Hematopoietic multipotent progenitor cell treated with erythropoietin and hydrocortisone succinate and interleukin-3 and kit ligand, for 6 days (in vitro differentiated cells): ENCODE measurements at places on chromosomes 11 and 22.

- peak; percentile 85 for DNase-seq
These were observed 4.8 kb downstream of the TRIM3 start for GRCh38 chr11:6468712-6469495.

GRCh38 chr11:11657218-11657955, 35.6 kb upstream of the GALNT18 start:
- no peak for DNase-seq

GRCh38 chr11:94722735-94723134, 45.4 kb upstream of the AMOTL1 start:
- DNase-seq = no peak

- DNase-seq = no peak
These were observed 3.0 kb upstream of the CEND1 start for GRCh38 chr11:792873-793272.

- peak; percentile 30 for DNase-seq
These were observed 264.0 kb downstream of the ETS1 start for GRCh38 chr11:128323381-128323780.

DNA sequence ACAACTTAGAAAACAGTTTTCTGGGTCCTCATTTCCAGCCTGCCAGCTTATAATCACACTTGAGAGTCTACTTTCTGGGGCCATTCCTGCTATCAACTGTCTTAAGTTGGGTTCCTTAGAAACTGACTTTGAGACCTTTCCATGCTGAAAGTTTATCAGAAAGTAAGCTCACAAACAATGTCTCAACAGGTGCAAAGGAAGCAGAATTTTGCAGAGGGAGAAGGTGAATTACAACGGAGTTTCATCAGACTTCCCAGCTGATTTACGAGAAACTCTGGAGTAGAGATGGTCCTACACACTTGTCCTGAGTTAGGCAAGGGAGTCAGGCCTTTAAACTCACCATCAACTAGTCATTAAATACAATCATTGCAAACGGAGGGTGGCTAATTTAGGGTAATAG, 4.7 kb upstream of the OR52I2 start:
- DNase-seq = no peak

- peak; percentile 16 for DNase-seq
These were observed 17.0 kb upstream of the FAM181B start for GRCh38 chr11:82750643-82751139.

- peak; percentile 75 for DNase-seq
These were observed 11.7 kb upstream of the GLYATL1 start for GRCh38 chr11:58927393-58928106.

- DNase-seq = no peak
These were observed 154.2 kb upstream of the TTC12 start for GRCh38 chr11:113159988-113160807.

DNA sequence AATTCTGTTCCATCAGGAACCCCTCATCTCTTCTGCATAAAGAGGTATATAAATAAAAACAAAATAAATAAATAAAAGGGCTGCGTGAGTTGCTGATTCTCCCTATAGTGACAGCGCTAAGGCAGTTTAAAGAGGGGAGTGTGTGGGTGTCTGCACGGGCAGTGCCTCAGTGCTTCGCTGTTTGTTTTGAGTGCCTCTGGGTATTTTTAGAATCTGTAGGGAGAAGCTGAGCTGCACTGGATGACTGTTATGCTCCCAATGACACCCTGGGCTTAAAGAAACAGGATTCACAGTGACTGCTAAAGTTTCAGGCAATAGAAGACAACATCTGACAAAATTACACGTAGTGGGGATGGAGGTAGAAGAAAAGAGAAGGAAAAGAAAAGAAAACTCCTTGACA, 38.8 kb downstream of the SLC1A2 start:
- DNase-seq = no peak

DNA sequence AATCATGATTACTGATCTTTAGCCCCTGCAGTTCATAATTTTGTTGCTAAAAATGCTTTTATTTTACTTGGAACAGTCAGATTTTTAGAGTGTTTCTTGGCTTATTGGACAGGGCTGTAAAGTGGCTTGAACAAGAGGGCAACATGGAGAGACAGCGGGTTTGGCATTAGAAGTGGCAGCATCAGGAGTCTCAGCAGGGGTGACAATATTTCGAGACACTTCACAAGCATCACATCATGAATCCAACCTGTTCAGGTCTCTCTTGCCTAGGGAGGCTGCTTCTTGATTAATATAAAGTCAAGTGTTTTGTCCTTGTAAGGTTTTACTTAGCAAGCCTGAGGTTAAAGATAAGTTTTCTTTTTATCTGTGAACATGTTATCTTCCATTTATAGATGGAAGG, 2249.5 kb downstream of the LRRC4C start:
- no peak for DNase-seq

- no peak for DNase-seq
These were observed 34.9 kb downstream of the CADM1 start for GRCh38 chr11:115469361-115469760.

GRCh38 chr22:25282671-25283561, 63.5 kb downstream of the CRYBB2 start:
- DNase-seq = peak; percentile 5

GRCh38 chr11:113147249-113147648, 167.1 kb upstream of the TTC12 start:
- DNase-seq = no peak

DNA sequence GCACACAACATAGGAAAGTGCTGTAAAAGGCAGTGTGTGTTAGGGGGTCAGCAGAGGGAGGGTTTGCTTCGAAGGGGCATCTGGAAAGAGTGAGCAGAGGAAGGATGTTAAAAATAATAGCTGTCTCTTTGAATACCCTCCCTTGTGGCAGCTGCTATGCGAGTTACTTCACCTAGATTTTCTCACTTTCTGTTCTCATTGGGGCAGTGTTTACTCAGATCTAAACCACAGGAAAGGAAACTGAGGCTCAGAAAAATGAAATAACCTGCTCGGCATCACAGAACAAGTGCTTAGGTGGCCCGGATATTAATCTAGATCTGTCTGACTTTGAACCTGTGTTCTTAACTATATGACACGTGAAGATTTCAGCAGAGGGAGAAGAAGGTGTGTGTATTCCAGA, 125.3 kb downstream of the C11orf91 start:
- no peak for DNase-seq

DNA sequence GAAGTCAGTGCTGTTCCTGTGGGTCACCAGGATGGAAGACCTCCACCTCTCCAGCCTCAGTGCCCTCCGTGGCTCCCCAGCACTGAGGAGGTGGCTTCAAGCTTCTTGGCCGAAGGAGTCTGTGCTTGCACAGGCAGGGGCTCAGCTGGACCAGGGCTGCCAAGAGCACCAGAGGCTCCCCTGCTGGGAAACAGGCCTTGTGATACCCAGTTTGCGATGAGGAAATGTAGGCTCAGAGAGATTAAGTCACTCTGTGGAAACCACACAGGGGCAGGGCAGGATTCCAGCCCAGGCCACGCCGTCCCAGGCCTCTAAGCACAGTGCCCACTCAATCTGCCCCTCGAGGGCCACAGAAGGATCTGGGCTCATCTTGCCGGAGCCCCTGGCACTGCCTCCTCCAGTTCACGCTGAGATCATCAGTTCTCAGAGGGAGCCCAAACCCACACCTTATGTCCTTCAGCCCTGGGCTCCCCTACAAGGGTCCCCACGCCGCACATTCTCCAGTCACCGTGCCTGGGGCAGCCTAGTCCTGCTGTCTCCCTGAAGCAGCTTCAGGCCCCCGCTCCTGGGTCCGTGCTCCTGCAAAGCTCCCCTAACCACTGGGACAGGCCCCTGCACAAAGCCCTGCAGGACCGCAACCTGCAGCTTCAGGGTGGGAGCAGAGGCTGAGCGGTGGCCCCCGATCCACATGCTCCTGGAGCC, 21.6 kb downstream of the ANO1 start:
- no peak for DNase-seq

DNA sequence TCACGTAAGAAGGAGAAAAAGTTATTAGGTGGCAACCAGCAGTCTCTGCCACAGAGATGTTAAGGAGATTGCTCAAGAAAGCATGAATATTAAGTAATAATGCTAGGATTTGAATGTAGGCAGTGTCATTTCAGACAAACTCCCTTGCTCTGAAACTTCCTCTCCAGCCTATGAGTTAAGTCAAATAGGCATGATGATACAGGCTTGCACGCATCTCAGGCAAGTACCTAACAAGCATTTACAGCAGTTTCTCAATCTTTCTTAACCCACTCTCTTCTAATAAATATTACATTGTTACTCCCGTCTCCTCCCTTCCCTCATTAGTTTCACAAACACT, 72.7 kb downstream of the RAB38 start:
- DNase-seq = peak; percentile 21

- DNase-seq = no peak
These were observed 811.1 kb upstream of the RAG2 start for GRCh38 chr11:37409124-37409523.

GRCh38 chr11:132933703-132934102, 598.6 kb downstream of the OPCML start:
- no peak for DNase-seq

- no peak for DNase-seq
These were observed 77.8 kb downstream of the BBOX1 start for GRCh38 chr11:27118371-27118770.
